ENCODE measurements at places on chromosomes 12 and 14.

GRCh38 chr14:89061696-89062095, 237.2 kb downstream of the TTC8 start:
- no peak for DNase-seq

GRCh38 chr12:109358154-109358869, 10.6 kb downstream of the MYO1H start:
- DNase-seq, result no peak

DNA sequence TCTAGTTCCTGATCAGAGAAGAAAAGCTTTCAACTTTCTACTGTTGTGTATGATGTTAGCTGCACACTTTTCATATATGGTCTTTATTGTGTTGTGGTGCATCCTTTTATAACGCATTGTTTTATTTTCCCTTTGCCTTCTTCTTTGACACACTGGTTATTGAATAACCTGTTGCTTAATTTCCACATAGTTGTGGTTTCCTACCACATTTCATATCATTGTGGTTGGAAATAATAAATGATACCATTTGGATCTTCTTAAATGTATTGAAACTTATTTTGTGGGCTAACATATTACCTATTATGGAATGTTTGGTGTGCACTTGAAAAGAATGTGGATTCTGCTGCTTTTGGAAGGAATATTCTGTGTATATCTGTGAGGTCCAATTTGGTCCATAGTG, 64.9 kb downstream of the GPHN start:
- DNase-seq, result no peak

GRCh38 chr12:2853626-2854025, 3.2 kb downstream of the TEX52 start:
- DNase-seq, result peak; percentile 84

DNA sequence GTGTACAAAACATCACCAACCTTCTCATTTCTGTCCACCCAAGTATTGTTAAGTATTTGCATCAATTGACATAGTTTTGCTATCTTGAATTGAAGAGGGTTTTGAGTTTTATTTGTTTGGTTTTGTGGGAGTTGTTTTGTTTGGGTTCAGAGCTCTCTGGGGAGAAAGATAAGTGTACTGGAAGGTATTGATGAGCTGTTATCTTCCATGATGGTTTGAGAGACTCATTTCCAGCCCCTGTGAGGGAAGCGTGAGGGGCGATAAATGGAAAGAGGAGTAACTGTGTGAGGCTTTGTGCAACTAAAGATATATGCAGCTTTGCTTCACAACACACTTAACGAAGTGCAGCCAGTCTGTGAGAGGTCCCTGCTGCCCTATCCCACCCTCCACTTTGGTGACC, 15.7 kb upstream of the CIPC start:
- no peak for DNase-seq

Data from ascending aorta (tissue), 2 donors.